ENCODE measurements at places on chromosomes 2 and 18.

GRCh38 chr18:36099311-36099710 is 29.8 kb downstream of the SLC39A6 start:
- no peak for DNase-seq

GRCh38 chr2:85541753-85542457 is 2.9 kb downstream of the MAT2A start:
- no peak for DNase-seq

GRCh38 chr2:216833061-216833460 is 26.8 kb downstream of the TNP1 start:
- DNase-seq, result no peak

DNA sequence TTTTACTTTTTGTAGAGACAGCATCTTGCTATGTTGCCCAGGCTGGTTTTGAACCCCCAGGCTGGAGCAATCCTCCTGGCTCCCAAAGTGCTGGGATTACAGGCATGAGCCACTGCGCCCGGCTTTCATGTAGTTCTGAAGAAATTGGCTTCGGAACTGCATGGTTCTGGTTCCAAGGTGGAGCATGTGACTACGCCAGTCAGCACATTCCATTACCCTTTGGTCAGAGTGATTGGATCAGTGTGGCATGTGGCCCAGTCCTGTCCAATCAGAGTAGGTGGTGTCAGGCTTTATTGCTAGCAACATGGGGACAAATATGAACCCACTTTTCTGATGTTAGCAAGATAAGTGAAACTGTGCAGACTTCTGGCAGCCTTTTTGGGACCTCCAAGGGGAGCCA is 16.3 kb upstream of the ATOH8 start:
- no peak for DNase-seq

DNA sequence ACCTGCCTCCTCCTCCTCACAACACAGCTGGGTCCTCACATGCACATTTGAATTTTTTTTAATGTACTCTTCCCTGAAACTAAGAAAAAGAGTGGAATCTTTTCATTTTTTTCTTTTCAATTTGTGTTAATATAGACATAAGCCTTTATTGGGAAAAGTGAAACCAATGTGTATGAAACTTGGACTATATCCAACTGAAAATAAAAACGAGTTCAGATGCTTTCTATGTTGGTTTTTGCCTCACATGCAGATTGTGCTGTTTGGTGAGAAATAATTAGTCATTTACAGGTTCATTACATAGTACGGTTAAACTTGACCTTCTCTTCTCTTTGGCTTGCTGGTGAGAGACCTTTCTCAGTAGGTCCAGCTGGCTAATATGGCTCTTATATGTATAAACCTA is 515.2 kb upstream of the FANCL start:
- no peak for DNase-seq

DNA sequence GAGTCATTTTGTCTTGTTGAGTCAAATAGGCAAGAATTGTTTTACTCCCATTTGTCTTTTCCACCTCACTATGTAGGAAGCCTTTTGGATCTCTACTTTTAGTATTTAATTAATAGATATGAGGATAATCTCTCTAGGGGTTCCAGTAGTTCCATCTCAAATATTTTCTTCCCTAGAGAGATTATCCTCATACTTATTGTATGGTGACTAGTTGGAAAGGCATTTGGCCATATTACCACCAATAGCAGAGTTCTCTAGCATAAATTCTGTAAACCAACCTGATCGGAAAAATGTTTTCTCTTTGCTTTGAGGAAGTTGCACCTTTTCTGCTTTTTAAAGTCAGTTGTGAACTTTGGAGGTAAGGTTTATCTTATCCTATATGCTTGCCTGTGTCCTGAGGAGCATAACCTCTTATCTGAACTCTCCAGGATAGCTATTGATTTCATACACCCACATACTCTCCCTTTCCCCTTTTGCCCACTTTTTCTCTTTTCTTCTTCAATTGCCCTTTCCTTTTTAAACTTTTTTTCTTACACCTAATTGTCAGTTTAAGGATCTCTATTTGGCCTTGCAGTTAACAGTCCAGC is 100.8 kb downstream of the GALNT1 start:
- DNase-seq, result no peak

DNA sequence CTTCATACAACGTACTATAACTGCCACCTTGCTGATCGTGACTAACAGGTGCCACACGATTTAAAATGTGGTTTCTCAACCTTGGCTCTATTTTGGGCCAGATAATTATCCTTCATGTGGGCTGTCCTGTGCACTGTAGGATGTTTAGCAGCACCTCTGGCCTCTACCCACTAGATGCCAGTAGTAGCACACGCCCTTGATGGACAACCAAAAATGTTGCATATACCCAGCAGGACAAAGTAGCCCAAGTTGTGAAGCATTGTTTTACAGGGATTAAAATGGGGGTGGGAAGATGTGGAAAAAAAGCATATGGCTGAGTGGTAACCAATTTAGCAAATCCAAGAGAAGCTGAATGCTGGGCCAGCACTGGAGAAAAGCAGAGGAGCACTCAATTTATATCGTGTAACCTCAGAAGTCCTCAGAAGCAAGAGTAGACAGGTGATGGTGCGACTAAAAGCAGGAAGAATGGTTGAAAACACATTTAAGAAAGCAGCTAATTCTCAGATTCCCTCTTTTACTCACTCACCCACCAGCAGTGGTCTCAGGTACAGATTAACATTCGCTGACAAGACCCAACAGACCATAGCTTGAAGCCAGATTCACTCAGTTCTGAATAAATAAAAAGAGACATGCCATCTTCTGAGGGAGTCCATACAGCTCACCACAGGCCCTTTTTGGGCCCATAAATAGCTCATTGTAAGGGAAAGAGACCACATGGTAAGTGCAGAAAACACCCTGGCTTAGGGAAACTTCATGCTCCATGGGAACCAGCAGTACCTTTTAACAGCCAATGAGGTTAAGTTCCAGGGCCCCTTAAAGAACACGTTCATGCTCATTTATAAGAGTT is 50.6 kb downstream of the RAPH1 start:
- peak; percentile 69 for DNase-seq

DNA sequence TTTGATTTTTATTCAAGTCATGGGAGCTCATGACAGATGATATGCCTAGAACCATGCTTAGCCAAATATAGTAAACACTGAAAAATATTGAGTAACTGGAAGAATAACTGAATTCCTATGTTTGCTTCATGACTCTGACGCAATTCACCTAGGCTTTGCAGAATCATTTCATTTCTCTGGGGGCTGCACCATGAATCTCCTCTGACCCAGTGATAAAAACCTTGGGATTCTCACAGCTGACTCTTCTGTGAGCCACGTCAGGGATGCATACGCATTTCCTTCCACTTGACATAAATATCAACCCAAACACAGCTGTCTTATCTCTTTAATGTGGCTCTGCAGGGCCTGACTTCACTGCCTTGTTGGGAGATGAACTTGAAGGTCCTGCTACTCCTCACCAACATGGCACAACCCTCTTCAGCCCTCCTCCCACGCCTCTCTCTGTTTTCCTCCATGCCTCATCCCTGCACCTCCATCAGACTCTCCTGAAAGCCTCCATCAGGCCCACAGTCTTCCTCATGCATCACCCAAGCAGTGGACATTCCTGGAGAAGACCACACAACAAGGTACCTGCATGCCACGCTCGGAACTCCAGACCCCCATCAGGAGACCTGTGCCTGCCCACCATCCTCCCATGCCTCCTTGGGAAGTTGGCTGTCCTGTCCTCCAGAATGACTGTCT is 29.8 kb downstream of the COL6A3 start:
- no peak for DNase-seq

- no peak for DNase-seq
Observed at GRCh38 chr2:152686321-152686720, 30.9 kb downstream of the PRPF40A start.

DNA sequence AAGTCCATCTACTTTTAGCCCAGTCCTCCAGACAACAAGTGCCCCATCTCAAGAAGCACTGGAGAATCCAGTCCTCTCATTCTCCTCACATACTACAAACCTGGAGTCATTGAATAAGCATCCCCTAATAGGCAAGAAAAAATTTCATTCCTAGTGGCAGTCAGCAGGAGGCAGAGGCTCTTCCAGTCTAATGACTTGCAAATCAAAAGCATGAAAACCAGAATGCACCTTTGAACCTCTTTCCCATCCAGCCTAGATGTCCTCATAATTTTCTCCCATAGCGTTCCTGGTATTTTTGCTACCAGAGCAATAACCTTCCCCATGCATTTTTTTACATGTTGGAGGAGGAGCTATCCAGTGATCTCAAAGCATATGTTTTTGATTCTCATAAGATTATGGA is 252.6 kb downstream of the TTC32 start:
- DNase-seq, result no peak

Data from activated CD8-positive, alpha-beta memory T cell treated with anti-CD3 and anti-CD28 coated beads, Interleukin-2, amount 10 ng/mL, durations not matched to agents 7 days and 5 days (primary cell).